ENCODE measurements at places on chromosomes 6 and 20.

DNA sequence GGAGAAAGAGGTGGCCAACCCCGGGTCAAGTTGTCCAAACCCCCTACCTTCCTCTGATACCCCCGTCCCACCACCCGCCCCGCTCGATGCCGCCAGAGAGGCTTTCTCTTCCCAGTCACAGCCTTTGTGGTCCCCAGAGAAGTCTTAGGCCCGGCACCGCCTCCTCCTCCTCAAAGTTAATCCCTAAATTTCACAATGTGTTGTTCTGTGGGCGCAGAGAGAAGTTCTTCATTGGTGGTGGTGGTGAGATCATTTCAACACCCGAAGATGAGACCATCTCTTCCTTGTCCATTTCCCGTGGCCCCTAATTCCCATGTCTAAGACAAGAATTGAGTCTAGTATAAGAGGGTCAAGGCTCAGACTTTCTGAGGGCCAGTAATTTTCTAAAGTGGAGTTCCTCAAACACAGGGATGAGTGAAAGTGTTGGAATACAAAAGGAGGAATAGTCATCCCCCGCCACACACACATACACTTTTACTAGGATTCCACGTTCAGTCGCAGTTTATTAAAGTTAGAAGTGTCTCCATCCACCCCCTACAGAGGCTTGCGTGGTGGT is 10.4 kb downstream of the TRIM31 start:
- peak; percentile 12 for DNase-seq

DNA sequence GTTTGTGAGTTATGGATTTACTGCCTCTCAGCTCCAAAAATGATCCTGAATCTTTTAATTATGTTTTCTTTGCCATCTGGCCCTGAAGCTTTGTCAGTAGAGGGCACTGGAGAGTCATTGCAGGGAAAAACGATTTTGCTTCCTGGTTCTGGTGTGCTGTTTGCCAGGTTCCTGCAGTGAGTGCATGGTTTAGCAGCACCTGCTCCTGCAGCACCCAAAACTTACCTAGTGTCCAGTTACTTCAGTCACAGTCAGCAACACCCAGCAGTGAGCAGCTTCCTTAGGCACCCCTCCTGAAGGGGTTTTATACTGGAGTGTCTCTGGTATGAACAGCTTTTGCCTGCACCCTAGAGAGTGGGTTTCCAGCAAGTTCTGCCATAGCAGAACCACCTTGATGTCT is 6.0 kb upstream of the TRIM26 start:
- DNase-seq = peak; percentile 58

DNA sequence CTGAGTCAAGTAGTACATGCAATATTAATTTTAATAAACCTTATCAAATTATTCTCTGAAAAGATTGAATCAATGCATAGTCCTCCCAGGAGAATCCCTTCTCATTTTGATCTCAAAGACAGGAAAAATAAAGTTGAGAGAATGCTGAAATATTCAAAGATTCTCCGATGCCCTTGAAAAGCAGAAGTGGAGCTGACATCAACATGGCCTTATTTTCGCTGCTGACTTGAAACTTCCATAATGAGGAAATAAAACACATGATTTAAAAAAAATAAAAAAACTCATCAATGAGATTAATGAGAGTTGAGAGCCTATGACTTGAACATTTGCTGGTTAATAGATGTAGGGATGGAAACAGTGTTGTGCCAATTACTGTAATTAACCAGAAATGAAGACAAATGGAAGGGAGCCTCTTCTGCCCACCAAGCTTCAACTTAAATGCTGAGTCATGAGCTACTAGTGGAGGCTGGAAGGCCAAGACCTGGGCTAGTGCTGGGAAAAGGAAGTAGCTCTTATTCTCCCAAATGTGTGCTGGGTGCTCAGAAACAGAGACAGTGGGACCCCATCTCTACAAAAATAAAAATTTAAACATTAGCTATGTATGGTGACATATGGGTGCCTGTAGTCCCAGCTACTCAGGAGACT is 139.9 kb downstream of the BFSP1 start:
- no peak for DNase-seq

DNA sequence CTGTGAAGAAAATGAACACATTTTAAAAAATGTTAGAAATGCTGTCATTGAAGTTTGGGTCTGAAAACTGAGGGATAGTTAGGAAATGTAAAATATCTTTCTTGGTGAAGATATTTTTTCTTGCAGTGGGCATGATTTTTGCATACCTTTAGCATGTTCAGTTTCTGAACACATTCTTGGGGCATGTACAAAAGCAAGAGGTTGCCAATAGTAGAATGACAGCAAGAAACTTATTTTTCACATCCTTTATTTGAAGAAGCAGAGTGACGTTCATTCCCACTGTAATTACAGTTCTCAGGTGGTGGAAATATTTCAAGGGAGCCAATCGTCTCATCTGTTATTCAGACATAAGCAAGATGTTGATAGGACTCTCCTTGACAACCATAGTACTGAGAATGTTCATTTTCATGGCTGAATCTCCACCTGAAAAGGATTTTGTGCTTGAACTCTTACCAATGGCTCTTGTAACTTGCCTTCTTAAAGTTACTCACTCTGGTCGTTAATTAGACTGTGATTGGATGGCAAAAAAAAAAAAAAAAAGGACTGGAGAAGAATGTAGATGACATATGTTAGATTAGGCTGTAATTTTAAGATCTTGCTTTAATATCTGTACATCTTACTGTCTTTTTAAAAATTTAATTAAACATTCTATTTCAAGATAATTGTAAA is 74.4 kb downstream of the DOK5 start:
- DNase-seq = no peak

GRCh38 chr6:5457041-5457440 is 195.7 kb downstream of the FARS2 start:
- no peak for DNase-seq
